ENCODE measurements at places on chromosomes 2 and 18. TPM values are rescaled to one million over a fixed set of nuclear protein-coding genes. Genes with fewer than 3 reads are reported as not detected.
A peak's percentile ranks its signal among the peaks of the same experiment; 100 is the strongest.

The SUPT7L gene
- total RNA-seq = 14.7 TPM

The CFAP65 gene
- total RNA-seq = not detected

The PAPOLG gene
- total RNA-seq = 9.7 TPM

The UGT1A10 gene
- not detected for total RNA-seq

The NAT8 gene
- total RNA-seq = not detected

GRCh38 chr2:104919127-104919526 lies 65.2 kb downstream of the POU3F3 start:
- no peak for DNase-seq

DNA sequence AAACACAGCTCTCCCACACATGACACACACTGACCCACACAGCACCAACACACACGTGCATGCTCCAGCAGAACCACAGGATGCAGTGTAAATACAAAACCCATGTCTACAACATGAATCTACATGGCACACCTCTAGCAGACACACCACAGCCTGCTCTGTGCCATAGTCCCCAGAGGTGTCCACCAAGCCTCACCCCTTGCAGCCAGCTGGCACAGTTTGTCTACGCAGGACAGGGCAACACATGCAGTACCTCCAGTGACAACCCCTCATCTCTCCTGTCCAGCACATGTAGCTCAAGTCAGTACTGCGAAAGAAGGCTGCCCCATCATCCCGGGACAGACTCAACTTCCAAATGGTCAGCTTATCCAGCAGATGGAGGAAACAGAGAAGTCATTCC lies 18.9 kb downstream of the CELF4 start:
- DNase-seq = no peak

DNA sequence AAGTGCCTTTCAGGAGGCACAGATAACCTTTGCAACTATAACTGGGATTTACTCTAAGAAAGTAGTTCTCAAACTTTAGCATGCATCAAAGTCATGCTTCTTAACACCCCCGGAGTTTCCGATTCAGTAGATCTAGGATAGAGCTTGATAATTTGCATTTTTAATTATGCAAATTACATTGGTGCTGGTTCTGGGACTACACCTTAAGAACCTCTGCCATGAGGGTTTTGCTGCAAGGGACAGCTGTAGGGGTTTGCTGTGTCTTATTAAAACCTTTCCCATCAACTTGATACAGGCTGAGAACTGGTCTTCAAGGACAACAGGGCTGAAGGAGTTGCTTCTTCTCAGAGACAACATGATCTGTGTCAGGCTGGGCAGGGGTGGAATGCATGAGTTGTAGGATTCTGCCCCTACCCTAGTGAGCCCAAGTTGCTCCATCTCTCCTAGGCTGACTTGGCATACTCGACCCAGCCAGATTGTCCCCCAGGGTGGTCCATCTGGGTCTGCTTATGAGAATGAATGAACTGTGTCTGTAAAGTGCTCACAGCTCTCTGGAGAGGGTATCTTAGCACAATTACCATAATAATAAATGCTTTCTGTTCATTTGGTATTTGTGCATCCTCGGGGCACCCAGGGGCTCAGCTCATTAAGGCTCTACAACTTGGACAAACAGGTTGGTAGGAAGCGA lies 232.7 kb downstream of the CLIP4 start:
- no peak for DNase-seq

DNA sequence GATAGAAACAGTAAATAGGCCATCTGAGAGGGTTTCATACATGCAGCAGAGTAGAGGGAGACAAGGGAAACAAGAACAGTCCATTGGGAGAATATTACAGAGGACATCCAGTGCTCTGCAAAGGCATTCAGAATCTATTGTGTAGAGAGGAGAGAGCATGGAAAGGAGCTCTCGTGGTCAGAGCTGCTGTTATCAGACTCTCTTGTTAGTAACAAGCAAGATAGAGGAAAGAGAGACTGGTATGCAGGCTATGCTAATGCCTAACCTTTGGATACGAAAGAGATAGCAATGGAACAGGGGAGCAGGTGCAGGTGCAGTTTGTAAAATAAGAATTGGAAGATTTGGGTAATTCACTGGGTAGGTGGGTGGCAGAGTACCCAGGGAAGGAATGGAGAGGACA lies 855.9 kb downstream of the CNTNAP5 start:
- DNase-seq = no peak

GRCh38 chr18:5611221-5611620 lies 67.4 kb upstream of the EPB41L3 start:
- no peak for DNase-seq

- peak; percentile 12 for DNase-seq
Observed at GRCh38 chr2:183079139-183079775, 710 bp downstream of the DUSP19 start.

DNA sequence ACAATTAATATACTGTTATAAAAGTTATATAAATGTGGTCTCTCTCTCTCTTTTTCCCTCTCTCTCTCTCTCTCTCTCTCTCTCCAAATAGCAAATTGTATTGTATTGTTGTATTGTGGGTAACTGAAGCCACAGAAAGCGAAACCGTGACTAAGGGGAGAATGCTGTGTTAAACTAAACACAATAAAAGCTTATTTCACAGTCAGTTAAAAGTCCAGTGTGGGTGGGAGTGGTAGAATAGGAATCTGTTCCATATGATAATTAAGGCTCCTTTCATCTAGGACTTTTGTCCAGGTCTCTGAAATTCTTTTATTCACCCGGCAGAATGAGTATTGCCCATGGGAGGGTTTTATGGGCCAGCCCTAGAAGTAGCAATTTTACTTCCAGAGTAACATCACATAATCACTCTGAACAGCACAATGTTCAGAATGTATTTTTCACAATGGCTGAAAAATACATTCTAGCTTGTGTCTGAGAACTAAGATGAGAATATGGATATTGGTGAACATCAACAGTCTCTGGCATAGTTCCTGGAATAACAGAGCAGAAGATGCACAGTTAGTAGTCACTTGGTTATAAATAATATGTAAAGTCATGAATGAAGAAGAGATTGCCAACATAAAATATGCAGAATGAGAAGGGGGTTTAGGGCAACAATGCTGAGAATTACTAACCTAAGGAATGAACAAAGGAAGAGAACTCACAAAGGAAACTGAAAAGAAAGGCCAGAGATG lies 399.1 kb downstream of the PLCL1 start:
- DNase-seq = no peak

GRCh38 chr2:161273038-161273760 lies 35.0 kb upstream of the PSMD14 start:
- peak; percentile 69 for DNase-seq

DNA sequence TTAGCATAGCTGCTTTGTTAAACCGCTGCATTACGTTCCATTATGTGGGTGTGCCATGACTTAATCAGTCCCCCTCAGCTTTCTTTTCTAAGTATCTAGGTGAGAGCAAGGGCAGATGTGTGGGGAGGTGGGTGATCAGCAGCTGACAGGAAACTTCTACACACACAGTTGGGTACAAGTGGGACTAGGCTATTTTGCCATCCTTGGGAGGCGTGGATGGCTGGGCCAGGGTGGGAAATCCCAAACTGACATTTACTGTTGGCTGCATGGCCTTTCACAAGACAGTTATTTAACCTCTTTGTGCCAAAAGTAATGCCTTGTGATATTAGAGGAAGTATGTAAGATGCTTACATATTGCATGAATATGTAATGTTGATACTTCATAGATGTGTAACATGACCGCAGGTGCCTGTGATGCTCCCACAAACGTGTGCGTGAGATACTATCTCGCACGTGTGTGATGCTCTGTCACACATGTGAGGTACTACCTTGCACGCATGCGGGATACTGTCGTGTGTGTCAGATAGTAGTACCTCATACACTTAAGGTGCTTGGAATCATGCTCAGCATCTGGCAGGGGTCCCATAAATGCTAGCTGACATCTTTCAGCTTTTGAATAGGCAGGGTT lies 314.5 kb downstream of the PRKCE start:
- no peak for DNase-seq

- no peak for DNase-seq
Observed at GRCh38 chr2:121955426-121955825, 200.0 kb downstream of the TSN start.

Measured in bronchial epithelial cell (primary cell).